Fibroblast of skin of right quadriceps (primary cell): ENCODE measurements at places on chromosomes 12 and 14.

GRCh38 chr12:51592034-51592705 is 1.1 kb downstream of the SCN8A start:
- peak; percentile 95 for DNase-seq

DNA sequence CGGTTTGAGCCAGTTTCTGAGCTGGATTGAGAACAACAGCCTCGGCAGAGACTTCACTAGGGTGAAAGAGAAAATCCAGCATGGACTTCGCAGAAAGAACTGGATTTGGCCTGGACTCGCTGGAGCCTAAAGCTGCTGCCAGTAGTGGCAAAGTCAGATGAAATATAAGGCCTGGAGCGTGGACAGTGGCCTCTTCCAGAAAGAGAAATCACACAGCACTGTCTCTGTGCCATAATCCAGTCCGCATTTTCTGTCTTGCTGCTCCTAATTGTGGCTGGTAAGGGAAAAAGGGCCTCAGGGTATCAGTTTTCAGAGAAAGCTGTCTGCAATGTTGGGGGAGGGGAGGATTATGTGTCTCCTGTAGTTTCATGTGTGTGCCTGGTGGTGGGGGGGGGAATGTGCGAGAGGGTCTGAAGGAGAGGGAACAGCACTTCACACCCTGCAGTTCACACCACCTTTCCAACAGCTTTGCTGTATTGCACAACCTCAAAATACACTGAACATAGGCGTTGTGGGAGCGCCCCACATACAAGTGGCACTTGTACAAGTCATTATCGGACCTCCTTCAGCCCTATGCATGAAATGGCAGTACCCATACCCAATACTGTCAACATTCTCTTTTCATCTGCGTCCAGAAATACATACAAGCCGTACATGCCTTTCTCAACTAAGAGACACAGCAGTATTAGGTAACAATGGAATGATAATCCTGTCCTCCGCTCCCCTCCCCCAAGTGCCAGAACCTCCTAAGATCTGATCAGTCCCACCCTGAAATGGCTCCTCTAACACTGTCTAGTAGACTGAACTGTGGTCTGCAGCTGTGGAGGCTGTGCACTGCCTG is 107.5 kb upstream of the ATF7IP start:
- DNase-seq = peak; percentile 99

- no peak for DNase-seq
Observed at GRCh38 chr14:79986251-79986650, 225.1 kb downstream of the DIO2 start.

GRCh38 chr12:50066402-50066801 is 9.0 kb downstream of the ASIC1 start:
- peak; percentile 88 for DNase-seq

DNA sequence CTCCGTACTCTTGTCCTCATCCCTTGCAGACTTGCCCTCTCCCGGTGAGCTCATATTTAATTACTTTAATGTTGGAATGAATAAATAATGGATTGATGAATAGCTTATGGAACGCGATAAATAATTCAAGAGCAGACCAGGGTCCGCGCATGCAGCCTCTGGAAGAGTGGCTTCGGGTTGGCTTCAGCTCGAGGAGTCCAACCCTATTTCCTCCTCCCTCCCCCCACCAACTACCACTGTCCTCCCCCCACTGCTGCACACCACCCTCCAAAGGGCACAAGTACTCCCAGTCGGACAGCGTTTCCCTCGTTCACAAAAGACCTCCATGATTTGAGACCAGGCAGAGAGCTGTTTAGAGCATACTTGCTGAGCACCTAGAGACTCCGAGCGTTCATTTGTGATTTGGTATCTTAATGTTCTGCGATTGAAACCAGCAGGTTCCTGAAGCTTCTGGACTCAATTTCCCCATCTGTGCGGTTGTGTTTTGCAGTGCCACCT is 647 bp upstream of the SIX1 start:
- DNase-seq = peak; percentile 47

DNA sequence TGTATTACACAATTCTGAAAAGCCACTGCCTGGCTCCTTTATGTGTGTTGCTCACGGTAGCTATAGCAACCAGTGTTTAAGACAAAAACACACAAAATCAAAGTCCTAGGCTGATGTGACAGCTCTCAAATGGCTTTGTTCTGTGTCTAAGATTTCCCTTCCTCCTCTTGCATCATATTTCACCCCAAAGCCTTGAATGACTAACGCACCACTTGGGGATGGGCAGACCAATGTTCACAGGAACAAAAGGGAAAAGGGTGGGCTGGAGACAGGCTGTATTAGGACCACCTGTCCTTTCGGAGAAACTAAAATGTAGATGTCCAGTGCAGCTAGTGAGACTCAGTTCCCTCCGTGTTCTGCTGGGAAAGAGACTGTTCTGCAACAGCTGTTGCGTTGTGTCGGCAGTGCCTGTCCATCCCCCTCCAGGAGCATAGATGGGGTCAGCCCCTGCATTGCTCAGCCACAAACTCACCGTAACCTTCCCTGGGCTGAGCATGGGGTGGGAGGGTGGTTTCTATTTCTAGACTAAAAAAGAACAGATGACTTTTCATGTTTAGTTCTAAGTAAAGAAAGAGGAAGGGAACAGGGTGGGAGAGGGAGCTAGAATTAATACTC is 26.8 kb upstream of the DAAM1 start:
- DNase-seq = peak; percentile 84

GRCh38 chr14:34237677-34238076 is 224.4 kb downstream of the SPTSSA start:
- DNase-seq = no peak

GRCh38 chr12:65420941-65421340 is 142.5 kb downstream of the MSRB3 start:
- DNase-seq = peak; percentile 21

- no peak for DNase-seq
Observed at GRCh38 chr12:15858353-15858752, 23.8 kb upstream of the STRAP start.

- DNase-seq = peak; percentile 55
Observed at GRCh38 chr14:97456958-97457357, 659.8 kb downstream of the VRK1 start.

DNA sequence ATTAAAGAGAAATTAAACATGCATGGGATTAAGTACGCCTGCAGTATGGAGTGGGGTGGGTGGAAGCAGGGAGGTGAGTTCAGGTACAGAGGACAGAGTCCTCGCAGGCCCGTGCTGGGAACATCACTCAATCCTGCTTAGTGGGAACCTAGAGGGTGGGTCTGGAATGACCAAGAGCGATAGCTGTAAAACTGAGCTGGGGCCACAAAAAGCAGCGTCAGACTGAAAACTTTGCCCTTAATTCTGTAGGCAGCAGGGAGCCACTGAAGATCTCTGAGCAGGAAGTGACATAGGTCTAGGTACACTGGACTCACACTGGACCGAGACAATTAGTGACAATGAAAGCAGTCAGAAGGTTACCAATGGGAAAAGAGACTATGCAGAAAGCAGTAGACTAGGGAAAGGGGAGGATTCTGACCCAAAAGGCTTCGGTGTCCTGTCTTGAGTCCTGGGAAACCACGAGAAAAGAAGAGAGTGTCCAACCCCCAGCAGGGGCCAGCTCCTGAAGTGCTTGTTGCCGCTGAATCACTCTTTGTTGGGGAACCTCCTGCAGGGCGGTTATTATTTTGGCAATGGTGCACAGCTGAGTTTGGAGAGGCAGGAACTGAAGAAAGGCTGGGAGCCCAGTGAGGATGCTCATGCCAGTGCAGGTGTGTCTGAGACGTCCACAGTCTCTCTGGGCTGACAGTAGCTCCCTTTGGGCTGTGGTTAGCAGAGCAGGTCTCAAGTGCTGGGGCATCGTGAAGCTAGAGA is 97.4 kb downstream of the PLXNC1 start:
- no peak for DNase-seq

GRCh38 chr12:90076851-90077319 is 368.2 kb upstream of the ATP2B1 start:
- DNase-seq = no peak

- peak; percentile 93 for DNase-seq
Observed at GRCh38 chr12:75641031-75641780, 129.8 kb upstream of the KRR1 start.

DNA sequence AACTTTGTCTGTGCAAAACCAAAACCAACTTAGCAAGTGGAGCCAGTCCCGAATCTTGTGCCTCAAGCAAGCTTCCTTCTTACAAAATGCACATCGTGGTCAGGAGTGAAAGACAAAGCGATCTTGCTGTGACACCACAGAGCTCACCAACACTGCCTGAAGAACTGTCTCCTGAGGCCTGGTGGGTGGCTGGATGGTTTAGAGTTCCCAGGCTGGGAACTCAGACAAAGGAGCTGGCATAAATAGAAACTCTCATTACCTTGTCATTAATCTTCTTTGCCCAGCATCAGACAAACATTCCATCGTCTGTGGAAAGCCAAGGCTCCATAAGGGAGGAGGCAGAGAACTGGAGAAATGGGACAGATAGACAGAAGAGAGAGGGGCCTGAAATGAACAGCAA is 144.8 kb downstream of the KCNA5 start:
- no peak for DNase-seq

DNA sequence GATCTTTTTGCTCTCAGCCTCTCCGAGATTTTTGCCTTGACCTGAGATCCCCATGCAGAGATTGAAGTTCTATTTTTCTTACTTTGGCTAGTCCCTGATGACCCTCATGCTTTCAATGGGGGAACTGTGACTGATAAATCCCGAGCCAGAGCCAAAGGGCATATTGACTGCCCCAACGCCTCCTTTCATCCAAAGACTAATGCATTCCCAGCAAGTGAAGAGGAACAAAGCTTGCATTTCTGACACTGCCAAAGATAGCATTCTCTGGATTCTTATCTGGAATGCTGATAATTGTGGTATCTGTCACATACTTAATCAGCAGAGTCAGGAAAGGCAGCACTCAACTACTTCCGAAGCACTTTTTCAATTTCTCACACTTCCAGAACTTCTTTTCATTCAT is 152.3 kb upstream of the EGLN3 start:
- no peak for DNase-seq

DNA sequence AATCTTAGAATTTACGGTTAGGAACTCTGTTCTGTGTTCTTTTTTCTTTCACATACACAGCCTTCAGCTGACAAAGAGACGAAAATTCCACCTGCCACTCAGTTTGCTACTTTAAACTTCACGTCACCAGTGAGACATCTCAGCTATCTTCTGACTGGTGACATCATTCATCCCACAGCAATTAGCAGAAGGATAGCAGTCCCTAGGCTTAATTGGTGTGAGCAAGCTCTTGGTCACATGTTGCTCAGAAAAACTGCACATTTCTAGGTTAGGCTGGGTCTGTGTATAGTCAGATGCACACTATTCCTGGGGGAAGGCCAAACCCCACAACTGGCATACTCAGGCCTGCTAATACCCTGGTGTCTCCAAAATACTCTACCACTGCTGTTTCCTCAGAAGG is 23.9 kb downstream of the SLC7A7 start:
- DNase-seq = peak; percentile 53

- DNase-seq = peak; percentile 60
Observed at GRCh38 chr14:60647081-60647836, 2.0 kb downstream of the SIX1 start.

DNA sequence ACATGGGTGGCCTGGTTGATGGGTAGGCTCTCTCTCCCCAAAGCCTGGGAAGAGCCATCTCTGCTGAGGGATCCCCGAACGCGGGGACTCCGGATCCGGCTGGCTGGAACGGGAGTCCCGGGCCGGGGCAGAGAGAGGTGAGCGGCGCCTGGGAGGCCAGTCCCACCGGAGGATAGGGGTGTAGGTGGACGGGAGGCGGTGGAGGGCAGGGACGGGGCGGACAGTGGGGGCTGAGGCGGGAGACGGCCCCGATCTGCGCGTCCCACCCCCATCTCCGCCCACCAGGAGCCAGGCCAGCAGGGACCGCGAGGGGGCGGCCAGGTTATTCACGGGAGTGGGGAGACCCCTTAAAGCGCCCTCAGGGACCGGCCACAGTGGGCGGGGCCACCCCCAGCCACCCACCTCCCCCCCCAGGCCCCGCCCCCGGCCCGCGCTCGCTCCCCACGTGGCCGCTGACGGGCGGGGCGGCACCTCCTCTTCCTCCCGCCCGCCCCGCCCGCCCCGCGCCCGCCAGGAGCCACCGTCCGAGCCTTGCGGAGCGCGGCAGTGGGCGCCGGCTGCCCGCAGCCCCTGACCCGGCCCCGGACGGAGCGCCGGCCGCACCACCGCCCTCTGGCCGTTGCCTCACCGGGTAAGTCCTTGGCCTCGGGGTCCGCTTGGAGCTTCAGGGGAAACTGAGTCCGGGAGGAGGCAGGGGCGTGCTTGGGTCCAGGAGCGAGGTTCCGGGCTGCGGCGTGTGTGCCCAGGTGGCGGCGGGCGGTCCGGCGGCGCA is at the start of gene INF2:
TSS of gene INF2 (plus strand) at position 510 of the 772 bp plus-strand sequence. CDS start 11,748 bp downstream, outside the sequence.
- peak; percentile 64 for DNase-seq

DNA sequence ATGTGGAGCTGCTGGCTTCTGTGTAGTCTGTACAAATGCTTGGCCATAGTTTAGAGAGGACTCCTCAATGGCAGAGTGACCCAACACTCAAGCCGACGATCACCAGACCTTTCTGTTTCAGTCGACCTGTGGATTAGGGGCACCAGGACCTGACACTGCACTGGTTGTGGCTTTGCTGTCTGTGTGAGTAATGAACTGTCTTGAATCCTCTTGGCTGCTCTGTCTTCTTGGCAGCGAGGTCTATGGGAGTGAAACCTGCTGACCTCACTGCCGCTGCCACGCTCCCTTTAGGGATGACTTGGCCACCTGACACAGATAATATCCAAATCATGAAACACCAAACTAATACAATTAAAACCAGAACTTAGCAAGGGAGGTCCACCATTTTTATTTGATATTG is 83.5 kb upstream of the C14orf180 start:
- no peak for DNase-seq

DNA sequence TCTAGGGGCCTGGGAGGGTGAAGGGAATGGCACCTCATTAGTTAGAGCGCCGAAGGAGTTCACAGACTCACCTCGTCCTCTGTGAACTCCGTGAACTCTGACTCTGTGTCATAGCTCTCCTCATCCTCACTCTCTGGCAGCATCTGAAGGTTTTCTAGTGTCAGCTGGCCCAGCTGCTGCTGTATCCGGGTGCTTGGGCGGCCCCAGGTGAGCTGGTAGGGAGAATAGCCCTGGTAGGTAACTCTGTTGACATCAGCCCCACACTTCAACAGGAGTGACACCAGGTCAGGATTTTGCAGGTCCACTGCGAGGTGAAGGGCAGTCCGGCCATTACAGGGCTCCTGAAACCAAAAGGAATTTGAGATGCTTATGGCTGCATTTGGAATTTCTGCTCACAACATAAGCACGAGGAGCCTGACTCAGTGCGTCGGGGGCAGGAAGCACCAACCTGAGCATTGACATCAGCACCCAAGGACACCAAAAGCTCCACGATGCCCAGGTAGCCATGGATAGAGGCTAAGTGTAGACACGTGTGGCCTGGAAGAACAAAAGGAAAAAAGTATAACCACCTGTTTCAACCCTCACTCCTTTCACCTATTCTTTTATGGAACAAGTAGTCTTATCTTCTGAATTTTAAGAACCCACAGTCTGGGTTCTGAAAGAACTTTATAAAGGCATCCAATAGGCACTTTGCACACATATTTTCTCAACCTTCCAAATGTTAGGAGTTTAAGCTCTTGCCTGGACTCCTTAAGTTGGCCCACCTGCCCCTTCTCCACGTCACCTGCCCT is 2.0 kb downstream of the NFKBIA start:
- no peak for DNase-seq
